ENCODE measurements at places on chromosomes 1 and 21. TPM values are rescaled to one million over a fixed set of nuclear protein-coding genes. Genes with fewer than 3 reads are reported as not detected.

The UBL4B gene
- not detected for total RNA-seq

DNA sequence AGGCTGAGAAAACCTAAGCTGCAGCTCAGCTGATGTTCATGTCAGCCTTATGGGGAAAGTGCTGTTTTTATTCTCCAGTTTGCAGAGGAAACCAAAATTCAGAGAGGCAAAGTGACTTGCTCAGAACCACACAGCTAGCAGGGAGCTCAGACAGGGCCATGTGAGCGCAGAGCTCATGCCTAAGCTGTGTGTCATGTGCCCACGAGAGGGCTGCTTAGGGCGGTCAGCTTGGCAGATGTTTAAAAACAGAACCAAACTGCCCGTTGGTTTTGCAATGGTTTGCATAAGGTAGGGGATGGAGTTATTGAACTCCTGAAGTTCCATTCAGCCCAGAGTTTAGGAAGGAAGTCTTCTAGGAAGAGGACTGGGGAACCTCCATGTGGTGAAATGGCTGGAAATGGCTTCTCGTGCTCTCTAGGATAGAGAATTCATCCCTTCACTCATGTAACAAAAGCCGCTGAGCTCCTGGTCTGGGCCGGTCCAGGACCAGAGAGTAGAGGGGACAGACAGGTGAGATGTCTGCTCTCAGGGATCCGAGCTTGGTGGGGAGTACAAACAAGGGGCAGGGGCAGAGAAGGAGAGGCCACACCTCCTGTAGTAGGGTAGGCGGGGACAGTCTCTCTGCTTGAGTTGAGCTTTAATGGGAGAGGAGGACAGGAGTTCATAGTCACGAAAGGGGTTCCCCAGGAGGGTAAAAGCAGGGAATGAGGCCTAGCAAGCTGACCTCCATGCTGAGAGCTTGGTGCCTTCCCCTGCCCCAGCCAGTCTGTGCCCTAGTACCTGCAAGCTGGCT is 46.9 kb downstream of the ARHGEF10L start:
- no peaks in the 10 kb centered on the region for H3K27me3 ChIP-seq
- H3K27ac ChIP-seq = no peak overlapping the region
- H3K4me1 ChIP-seq = no peaks in the 10 kb centered on the region

- H3K27ac ChIP-seq = no peak overlapping the region
- H3K36me3 ChIP-seq = no peaks in the 10 kb centered on the region
- H3K27me3 ChIP-seq = no peaks in the 10 kb centered on the region
- no peaks in the 10 kb centered on the region for H3K4me1 ChIP-seq
- no peak overlapping the region for H3K4me3 ChIP-seq
- no peak for DNase-seq
These were observed 8.8 kb downstream of the GIPC2 start for GRCh38 chr1:78054559-78054958.

- no peak for DNase-seq
- H3K36me3 ChIP-seq = peaks cover 32% of the 10 kb centered on the region
- peaks cover 28% of the 10 kb centered on the region for H3K4me1 ChIP-seq
- H3K27me3 ChIP-seq = no peaks in the 10 kb centered on the region
- H3K4me3 ChIP-seq = peak overlapping the region; percentile 76
These were observed 4.3 kb downstream of the BEST4 start for GRCh38 chr1:44783697-44784093.

DNA sequence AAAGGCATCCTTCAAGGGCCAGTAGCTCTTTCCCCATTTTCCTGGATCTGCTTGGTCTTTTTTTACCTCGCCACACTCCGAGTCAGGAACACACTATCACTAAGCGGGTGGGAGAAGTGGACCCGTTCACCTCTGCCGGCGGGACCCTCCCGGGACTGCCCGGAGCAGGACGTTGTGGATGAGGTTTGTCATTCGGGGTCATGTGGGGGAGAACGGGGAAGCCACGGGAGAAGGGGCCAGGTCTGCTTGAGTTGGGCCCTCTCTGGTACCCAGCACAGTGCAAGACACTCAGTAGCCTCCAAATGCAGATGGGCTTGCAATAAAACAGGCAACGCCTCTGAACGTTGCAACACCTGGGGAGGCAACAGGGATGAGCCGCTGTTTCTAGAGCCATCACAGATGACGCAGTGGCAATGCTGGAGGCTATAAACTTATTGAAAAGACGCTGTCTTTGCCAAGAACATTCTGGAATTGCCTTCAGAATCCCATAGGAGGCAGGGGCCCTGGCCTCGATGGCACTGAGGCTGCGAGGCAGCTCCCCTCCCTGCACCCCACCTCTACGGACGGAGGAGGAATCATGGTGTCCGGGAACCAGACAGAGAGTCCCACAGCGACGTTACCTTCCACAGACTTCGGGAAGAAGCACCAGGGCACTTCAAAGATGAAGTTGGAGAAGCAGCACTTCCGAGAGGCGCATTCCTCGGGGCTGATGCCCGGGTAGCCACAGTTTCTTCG is 3.8 kb downstream of the TFF2 start:
- no peak overlapping the region for H3K4me3 ChIP-seq
- no peaks in the 10 kb centered on the region for H3K36me3 ChIP-seq
- H3K4me1 ChIP-seq = no peaks in the 10 kb centered on the region
- no peak overlapping the region for H3K27ac ChIP-seq
- no peaks in the 10 kb centered on the region for H3K27me3 ChIP-seq

The AZIN2 gene
- 10.6 TPM for total RNA-seq

DNA sequence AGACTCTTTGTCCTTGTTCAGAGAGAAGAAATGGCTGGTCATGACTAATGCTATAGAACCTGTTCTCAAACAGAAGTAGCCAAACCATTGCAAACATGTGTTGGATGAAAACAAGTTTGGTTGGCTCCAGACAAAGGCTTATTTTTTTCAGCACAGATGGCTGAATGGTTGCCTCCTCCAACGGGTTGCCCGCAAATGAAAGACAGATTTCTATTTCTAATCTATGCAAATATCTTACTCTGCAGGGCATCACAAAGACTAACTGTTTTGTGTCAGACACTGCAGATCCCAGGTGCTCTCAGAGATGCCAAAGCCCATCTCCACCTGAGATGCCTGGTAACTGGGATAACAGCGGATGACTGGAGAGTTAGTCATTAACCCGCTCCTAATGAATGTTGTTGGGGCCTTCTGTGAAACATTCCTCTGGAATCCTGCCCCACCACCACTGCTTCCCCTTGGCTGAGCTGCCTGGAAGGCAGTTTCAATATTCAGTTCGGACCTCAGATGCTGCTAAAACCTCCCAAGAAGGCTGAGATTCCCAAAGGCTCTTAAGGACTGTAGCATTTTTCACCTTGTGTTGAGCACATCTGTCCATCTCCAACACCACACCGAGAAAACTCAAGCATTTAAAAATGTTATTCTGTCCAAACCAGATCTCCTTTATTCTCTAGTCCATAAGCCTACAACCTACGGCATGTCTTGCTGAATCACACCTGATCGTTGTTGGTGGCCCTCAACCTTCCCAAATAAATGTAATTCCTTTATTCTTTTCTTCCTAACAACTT is 104.4 kb downstream of the PTPN14 start:
- H3K27ac ChIP-seq = no peak overlapping the region
- H3K4me3 ChIP-seq = no peak overlapping the region
- no peak for DNase-seq
- H3K4me1 ChIP-seq = no peaks in the 10 kb centered on the region

GRCh38 chr21:23887725-23888306 is 1719.5 kb downstream of the MRPL39 start:
- H3K27ac ChIP-seq = peak overlapping the region; percentile 92
- peak; percentile 48 for DNase-seq
- peak overlapping the region; percentile 85 for H3K4me3 ChIP-seq
- peaks cover 14% of the 10 kb centered on the region for H3K4me1 ChIP-seq

DNA sequence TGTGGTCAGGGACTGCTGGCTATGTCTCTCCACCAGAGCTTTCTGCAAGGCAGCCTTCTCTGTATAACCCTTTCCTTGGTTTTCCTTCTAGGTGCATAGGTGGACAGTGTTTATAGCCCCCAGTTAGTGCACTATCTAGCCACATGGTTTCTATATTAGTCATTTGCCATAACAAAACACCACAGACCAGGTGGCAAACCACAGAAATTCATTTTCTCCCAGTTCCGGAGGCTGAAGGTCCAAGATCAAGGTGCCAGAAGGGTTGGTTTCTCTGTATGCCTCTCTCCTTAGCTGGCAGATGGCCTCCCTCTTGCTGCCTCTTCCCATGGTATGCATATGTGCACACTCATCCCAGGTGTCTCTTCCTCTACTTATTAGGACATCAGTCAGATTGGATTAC is 106.4 kb downstream of the KAZN start:
- no peak for DNase-seq
- no peaks in the 10 kb centered on the region for H3K4me1 ChIP-seq
- H3K4me3 ChIP-seq = no peak overlapping the region
- no peak overlapping the region for H3K27ac ChIP-seq
- peaks cover 12% of the 10 kb centered on the region for H3K36me3 ChIP-seq
- H3K27me3 ChIP-seq = peaks cover 6% of the 10 kb centered on the region

DNA sequence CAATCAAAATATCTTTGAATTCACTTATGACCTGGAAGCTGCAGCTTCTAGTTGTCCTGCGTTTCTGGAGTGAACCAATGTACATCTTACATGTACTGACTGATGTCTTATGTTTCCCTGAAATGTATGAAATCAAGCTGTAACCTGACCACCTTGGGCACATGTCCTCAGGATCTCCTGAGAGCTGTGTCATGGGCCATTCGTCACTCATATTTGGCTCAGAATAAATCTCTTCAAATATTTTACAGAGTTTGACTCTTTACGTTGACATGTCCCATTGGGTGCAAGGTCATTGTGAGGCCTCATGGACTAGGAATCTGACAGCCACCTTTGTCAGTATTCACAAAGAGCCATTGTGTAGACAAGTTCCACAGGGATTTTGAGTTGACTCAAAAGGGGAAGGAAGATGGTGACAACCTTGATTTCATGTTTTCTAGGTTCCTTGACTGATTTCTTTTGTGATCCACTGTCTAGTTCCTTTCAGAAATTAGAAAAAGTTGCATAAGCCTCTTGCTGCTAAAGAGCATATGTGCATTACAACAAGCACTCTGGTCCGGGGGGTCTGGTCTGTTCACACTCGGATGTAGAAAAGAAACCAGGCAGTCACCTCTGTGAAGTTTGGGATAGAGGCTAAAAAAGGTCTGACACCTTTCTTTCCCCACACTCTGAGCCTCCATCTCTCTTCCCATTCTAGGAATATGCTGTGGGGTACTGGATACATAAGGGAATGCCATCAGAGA is 10.7 kb downstream of the CHI3L2 start:
- H3K27me3 ChIP-seq = no peaks in the 10 kb centered on the region
- DNase-seq = no peak
- peaks cover 33% of the 10 kb centered on the region for H3K36me3 ChIP-seq

The SYT11 gene
- total RNA-seq = 4.1 TPM

DNA sequence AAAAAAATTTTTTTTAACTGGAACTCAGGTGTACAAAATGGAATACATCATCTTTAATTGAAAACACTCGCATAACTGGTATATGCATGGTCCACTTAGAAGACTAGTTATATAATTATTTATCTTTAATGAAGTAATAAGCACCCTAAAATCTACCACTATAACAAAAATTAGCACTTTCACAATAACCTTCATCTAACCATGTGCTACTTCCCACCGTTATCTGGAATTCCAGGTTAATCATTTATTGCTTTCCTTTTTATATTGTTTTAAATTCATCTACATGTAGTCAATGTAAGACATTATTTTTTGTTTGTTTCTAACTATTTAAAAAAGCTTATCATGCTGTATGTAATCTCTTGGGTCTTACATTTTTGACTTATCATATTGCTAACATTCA is 39.0 kb downstream of the GDAP2 start:
- H3K27ac ChIP-seq = no peak overlapping the region
- H3K27me3 ChIP-seq = no peaks in the 10 kb centered on the region
- peaks cover 5% of the 10 kb centered on the region for H3K36me3 ChIP-seq
- H3K4me1 ChIP-seq = no peaks in the 10 kb centered on the region

GRCh38 chr1:160370561-160371345 is 3.9 kb downstream of the NHLH1 start:
- no peak overlapping the region for H3K4me3 ChIP-seq
- no peak overlapping the region for H3K27ac ChIP-seq
- peaks cover 12% of the 10 kb centered on the region for H3K4me1 ChIP-seq
- no peak for DNase-seq
- peaks cover 5% of the 10 kb centered on the region for H3K27me3 ChIP-seq

GRCh38 chr1:241331328-241332036 is 25.5 kb downstream of the RGS7 start:
- no peak overlapping the region for H3K4me3 ChIP-seq
- no peaks in the 10 kb centered on the region for H3K36me3 ChIP-seq
- H3K4me1 ChIP-seq = no peaks in the 10 kb centered on the region
- H3K27me3 ChIP-seq = no peaks in the 10 kb centered on the region
- no peak for DNase-seq

GRCh38 chr1:63981408-63981773 is 207.6 kb downstream of the ROR1 start:
- H3K4me1 ChIP-seq = no peaks in the 10 kb centered on the region
- DNase-seq = no peak
- no peak overlapping the region for H3K27ac ChIP-seq
- no peaks in the 10 kb centered on the region for H3K36me3 ChIP-seq

DNA sequence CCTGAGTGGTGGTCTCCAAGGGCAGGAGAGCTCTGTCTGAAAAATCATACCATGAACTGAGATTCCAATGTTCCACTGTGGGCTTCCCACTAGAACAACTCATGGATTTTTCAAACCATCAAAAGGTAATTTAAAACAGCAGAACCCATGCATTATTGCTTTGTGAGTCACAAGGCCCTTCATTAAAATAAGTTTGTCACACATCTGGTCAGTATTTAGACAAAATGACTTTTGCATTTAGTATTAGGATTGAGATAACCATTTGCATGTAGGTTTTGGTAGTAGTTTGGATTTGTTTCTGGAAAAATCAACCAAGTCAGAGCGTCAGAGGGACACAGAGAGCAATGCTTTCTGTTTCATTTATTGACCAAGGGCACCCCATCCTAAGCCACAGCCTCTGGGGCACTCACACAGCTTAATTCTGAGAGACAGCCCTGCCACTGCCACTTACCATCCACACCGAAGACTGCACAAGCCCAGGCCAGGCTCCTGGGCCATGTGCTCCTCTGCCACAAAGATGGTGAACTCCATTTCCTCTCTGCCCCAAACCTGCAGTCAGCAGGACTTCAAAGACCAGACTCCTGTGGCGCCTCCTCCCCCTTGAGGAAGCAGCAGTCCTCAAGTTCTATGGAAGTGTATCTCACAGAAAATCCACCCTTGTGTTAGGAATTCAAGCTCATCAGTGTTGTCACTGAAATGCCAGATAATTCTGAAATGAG is 132.6 kb upstream of the DUSP10 start:
- H3K4me3 ChIP-seq = no peak overlapping the region
- DNase-seq = no peak
- no peaks in the 10 kb centered on the region for H3K36me3 ChIP-seq
- peaks cover 2% of the 10 kb centered on the region for H3K4me1 ChIP-seq
- H3K27me3 ChIP-seq = peaks cover 4% of the 10 kb centered on the region
- no peak overlapping the region for H3K27ac ChIP-seq

The FGGY gene
- 9.6 TPM for total RNA-seq

- DNase-seq = no peak
- H3K4me3 ChIP-seq = no peak overlapping the region
- no peak overlapping the region for H3K27ac ChIP-seq
- H3K4me1 ChIP-seq = peaks cover 14% of the 10 kb centered on the region
- no peaks in the 10 kb centered on the region for H3K27me3 ChIP-seq
These were observed 2.8 kb downstream of the IL20 start for GRCh38 chr1:206868264-206868663.

Data from naive thymus-derived CD8-positive, alpha-beta T cell (primary cell).